ENCODE measurements at places on chromosomes 11 and 22. TPM values are rescaled to one million over a fixed set of nuclear protein-coding genes. Genes with fewer than 3 reads are reported as not detected.

Gene JAML
- not detected for total RNA-seq

Gene E2F8
- 0.05 TPM for total RNA-seq

Gene ACRV1
- not detected for total RNA-seq

Gene NXPE1
- not detected for total RNA-seq

Gene DRD4
- not detected for total RNA-seq

Gene FAT3
- total RNA-seq, result 0.06 TPM

Gene TREH
- total RNA-seq, result not detected

Gene APOL3
- 22.9 TPM for total RNA-seq

Gene CD3G
- not detected for total RNA-seq

Gene PTPN5
- not detected for total RNA-seq

Gene SCN4B
- 0.19 TPM for total RNA-seq

Gene C11orf42
- not detected for total RNA-seq

Gene SORL1
- not detected for total RNA-seq

Gene TMPRSS13
- total RNA-seq, result not detected

Gene RASSF10
- not detected for total RNA-seq

Gene APOA4
- not detected for total RNA-seq

Gene ESAM
- total RNA-seq, result 10.4 TPM

Gene MICAL3
- 12.5 TPM for total RNA-seq

Gene MFNG
- 0.24 TPM for total RNA-seq

Gene SPON1
- 117 TPM for total RNA-seq

Gene UCP3
- not detected for total RNA-seq

Gene TSGA10IP
- total RNA-seq, result not detected

Gene KRTAP5-9
- not detected for total RNA-seq

Gene APOL2
- 28.3 TPM for total RNA-seq

Gene PGR
- total RNA-seq, result 2.6 TPM

Gene LDHAL6A
- not detected for total RNA-seq

Gene FXYD6
- 3.7 TPM for total RNA-seq

Gene SAA4
- not detected for total RNA-seq

Gene NDUFV1
- total RNA-seq, result 145 TPM

Gene LMO1
- total RNA-seq, result not detected

Gene PANX2
- 2.7 TPM for total RNA-seq

Gene FIBIN
- 36.6 TPM for total RNA-seq

Gene CCDC116
- 0.34 TPM for total RNA-seq

Gene DCDC1
- not detected for total RNA-seq

Gene IL18
- 0.37 TPM for total RNA-seq

Gene CCDC89
- 7.1 TPM for total RNA-seq

Gene RGL4
- not detected for total RNA-seq

Gene SCARF2
- 66.8 TPM for total RNA-seq

Gene FERMT3
- total RNA-seq, result 13.7 TPM

Gene HTR3A
- not detected for total RNA-seq

Gene KCNJ5
- not detected for total RNA-seq

Gene KCNJ11
- total RNA-seq, result not detected

Gene LRRN4CL
- total RNA-seq, result 8.5 TPM

Gene TMEM191C
- total RNA-seq, result not detected

Gene ZNF74
- total RNA-seq, result 7.2 TPM

Gene PHLDA2
- total RNA-seq, result 4.1 TPM

Gene KCNQ1OT1
- 1.1 TPM for total RNA-seq

Gene TUB
- total RNA-seq, result 7.6 TPM

Gene CDC42BPG
- total RNA-seq, result 0.06 TPM

Gene OR8K3
- total RNA-seq, result not detected
